ENCODE measurements at places on chromosomes 4 and X. TPM values are rescaled to one million over a fixed set of nuclear protein-coding genes. Genes with fewer than 3 reads are reported as not detected.

DNA sequence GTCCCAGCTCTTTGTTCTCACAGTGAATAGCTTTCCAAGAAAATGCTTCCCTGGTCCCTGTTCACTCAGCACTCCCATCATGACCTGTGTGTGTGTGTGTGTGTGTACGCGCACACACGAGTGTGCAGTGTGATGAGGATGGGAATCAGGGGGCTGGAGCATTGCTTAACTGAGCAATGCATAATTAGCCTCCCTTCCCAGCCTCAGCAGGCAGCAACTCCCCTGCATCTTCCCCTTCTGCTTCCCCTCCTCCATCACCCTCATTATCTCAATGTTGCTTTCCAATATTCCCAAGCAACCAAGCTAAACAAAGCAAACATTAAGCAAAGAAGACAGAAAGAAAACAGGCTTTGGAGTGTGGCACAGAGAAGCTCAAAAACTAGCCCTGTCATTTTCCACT, 137.0 kb downstream of the RBM47 start:
- no peak for DNase-seq

- DNase-seq = no peak
Measured at GRCh38 chrX:9878146-9878820, 88.9 kb upstream of the CLDN34 start.

The RAB9B gene
- 0.22 TPM for total RNA-seq

DNA sequence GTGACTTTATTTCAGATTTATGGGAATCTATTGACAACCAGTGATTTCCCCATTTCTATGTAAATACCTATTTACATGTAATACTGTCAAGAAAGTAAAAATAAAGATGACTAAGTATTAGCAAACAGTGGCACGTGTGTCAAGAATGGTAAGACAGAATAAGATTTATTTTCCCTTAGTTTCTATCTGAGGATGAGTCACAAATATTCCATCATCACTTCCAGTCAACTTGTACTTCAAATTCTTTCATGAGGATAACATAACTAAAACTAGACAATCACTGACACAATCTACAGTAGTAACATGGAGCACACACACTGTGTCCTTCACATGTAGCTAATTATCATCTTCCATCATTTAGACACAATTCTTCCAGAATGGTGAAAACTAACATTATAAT, 625.3 kb upstream of the PCDH7 start:
- DNase-seq = no peak

The PPP2R2C gene
- total RNA-seq = not detected

- DNase-seq = no peak
Measured at GRCh38 chr4:86221002-86221401, 138.9 kb downstream of the MAPK10 start.

GRCh38 chr4:6183740-6184139, 16.6 kb downstream of the JAKMIP1 start:
- no peak for DNase-seq

DNA sequence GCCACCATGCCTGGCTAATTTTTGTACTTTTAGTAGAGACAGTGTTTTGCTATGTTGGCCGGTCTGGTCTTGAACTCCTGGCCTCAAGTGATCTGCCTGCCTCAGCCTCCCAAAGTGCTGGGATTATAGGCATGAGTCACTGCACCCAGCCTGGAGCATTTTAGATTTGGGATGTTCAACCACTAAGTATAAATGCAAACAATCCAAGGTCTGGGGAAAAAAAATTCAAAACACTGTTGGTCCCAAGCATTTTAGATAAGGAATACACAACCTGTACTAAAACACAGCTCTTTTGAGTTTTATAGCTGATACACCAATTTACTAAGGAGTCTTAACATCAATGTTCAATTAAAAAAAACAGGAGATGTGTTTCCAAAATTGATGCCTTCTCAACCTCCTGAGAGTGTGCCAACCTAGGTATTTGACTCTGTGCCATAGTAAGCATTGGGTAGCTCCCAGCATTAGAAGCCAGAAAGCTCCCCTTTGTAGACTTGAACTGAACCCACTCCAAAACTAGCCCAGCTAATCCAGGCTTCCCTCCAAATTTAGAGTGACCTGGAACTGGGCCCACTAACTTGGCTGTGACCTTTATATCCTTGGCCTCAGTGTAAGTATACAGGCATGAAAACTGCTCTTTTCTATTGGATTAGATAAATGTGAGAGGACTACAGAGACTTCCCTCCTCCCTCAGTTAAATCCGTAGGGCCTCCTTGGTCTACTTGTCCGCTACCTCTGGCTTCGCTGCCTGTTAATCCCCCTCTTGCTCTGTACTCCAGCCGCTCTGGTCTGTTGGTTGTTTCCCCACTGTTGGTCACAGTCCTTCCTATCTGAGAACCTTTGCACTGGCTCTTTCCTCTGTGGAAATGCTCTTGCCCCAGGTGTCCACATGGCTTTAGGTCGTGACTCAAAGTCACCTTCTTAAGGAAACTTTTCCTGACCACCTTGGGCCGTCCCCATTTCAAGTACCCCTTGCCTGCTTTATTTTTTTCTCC, 77.6 kb downstream of the CCKAR start:
- DNase-seq = no peak

The SPANXN3 gene
- not detected for total RNA-seq

DNA sequence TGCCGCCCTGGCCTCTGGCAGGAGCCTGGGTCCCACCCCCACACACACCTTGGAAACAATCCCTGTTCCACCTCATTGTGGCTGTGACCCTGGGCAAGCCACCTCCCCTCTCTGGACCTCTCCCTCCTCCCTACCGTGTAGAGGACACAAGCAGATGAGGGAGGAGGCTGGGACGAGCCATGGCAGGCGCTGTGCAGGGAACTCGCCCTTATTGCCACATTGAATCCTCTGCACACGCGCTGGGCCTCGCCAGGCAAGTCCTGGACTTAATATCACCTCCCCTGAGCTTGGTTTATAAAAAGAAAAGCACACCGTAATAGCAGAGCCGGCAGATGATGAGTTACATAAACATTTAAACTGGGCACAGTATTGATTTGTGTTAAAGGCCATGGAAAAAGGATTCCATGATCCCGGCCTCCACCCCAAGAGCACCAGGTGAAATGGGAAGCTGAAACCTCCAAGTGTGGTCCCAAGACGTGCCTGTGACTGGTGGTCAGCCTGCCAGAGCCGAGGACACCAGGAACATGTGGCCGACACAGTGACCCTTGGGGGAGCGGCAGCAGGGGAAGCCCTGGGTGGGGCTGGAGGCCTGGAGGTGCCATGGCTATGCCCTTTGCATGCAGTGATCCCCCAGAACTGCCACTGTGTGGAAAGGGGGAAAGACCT, 81.1 kb downstream of the PPP2R2C start:
- DNase-seq = no peak

- no peak for DNase-seq
Measured at GRCh38 chr4:40934676-40935075, 184.9 kb downstream of the NSUN7 start.

All from natural killer cell treated with Interleukin-12 subunit alpha and Interleukin-12 subunit beta and Interleukin-15 and Interleukin-18, amount 100 ng/mL, for 72 hours (primary cell).